ENCODE measurements at places on chromosomes 7 and 10.
A peak's percentile ranks its signal among the peaks of the same experiment; 100 is the strongest.

- peak; percentile 63 for DNase-seq
Observed at GRCh38 chr10:132111871-132112341, 46.2 kb downstream of the JAKMIP3 start.

GRCh38 chr10:122567056-122567660, 6.6 kb downstream of the DMBT1 start:
- DNase-seq: peak; percentile 47

DNA sequence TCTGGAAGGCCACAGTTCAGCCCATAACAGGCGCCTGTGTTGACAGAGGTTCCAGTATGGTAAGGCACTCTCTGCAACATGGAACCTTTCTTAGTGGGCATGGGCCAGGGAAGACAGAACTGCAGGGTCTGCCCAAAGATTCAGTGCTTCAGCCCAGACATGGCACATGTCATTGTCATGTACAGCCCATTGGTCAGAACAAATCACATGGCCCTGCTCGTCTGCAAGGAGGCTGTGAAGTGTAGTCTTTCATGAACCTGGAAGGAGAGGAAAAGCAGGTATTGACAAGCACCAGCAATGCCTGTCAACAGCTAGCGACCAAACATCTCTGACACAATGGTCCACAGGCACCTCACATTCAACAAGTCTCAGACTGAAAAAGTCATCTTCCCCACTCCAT, 30.4 kb upstream of the CHCHD3 start:
- no peak for DNase-seq

GRCh38 chr7:74175340-74175739, 1.2 kb downstream of the EIF4H start:
- DNase-seq: no peak

DNA sequence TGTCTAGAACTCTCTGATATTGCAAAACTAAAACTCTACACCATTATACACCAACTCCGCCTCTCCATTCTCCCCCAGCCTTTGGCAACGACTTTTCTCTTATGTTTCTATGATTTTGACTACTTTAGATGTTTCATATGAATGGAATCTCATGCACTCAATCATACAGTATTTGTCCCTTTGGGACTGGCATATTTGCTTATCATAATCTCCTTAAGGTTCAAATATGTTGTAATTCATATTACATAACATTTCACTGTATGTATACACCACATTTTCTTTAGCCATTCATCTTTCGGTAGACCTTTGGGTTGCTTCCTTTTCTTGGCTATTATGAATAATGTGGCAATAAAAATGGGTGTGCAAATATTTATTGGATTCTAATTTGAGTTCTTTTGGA, 164.4 kb downstream of the ARL4A start:
- DNase-seq: no peak

GRCh38 chr10:17880601-17881000, 71.1 kb upstream of the SLC39A12 start:
- DNase-seq: no peak

DNA sequence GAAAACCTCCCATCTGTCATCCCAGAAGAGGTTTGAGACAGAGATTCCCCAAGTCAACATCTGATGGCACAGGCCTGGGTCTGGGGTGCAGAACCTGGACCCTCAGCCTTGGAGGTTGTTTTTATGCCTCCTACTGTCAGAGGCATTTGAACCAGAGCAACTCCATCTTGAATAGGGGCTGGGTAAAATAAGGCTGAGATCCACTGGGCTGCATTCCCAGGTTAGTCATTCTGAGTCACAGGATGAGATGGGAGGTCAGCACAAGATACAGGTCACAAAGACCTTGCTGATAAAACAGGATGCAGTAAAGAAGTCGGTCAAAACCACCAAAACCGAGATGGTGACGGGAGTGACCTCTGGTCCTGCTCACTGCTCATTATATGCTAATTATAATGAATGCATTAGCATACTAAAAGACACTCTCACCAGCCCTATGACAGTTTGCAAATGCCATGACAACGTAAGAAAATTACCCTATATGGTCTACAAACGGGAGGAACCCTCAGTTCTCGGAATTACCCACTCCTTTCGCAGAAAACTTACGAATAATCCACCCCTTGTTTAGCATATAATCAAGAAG, 92.0 kb downstream of the ITGA8 start:
- DNase-seq: no peak

- DNase-seq: no peak
Observed at GRCh38 chr7:150736864-150737263, 354 bp upstream of the GIMAP5 start.

DNA sequence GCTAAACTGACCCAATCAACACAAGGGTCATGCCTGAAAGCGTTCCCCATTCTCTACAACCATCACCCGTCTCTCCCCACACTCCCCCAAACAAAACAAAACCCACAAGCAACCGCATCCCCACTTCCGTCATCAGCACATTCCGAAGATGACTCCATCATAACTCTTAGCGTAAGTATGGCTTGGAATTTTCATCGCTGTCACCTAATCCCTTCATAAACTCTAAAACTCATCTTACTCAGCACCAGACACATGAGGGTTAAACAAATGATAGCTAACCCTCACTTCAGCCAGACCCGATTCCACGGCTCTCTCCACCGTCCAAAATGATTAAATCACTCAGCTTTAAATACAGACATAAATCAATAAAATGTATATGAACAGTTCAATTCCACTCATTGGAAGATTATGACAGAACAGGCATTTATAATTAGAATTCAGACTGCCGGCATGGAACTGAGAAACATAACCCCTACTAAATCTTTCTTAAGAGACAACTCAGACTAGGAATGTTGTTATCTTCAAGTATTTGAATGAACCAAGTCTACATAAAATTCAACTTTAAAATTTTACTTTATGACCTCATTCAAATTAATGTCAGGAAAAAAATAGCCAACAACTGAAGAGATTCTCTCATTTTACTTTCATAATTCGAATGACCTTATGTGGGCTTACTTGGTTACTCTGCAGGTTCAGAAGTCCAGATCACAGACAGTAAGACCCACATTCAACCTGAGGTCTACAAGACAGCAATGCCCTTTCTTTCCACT, 215.9 kb downstream of the PARD3 start:
- DNase-seq: no peak

GRCh38 chr7:151361193-151361959, 19.8 kb downstream of the NUB1 start:
- peak; percentile 57 for DNase-seq

DNA sequence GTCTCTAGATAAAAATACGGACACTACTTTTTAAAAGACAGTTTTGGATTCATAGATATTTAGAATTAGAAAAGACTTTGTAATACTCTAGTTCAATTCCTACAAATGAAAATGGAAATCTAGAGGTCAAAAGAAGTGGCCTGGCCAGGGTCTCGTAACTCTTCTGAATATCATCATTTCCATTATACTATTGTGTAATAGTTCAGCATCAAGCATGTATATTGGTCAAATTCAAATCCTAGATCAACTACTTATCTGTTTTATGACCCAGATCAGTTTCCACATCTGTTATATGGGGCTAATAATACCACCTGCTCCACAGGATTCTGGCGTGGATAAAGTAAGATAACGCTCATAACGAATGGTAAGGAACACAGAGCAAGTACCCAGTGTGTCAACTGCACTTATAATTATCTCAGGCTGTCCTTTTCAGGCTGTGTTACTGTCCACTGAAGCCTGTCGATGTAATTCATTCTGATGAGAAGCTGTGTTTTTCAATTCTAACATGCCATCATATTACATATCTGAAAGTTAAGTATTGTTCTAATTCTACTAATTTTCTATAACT, 54.3 kb downstream of the ARHGAP21 start:
- no peak for DNase-seq

- DNase-seq: no peak
Observed at GRCh38 chr7:149330914-149331567, 69.0 kb downstream of the ZNF783 start.

DNA sequence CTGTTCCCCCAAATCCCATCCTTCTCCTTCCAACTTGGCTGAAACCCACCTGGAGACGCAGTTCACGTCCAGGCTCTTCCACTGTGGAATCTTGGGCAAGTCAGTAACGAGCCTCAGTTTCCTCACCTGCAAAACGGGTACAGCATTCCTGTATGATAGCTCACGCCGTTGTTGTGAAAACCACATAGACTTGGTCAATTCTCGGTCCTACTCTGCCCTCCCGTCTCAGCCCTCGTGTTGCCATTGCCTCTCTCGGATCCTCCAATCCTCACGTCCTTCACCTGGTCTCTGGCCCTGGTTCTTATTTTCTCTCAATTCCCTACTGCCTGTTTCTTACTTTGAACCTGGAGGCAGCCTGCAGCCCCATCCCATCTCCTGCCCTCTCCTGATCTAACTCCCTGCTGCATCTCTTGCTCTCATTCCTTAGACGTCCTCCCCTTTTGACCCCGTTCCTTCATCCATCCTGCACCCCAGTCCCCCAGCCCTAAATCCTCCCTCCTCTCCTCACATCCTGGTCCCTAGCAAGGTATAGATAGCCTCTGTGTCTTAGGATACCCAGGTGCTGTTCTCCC, 2.0 kb upstream of the MUC12 start:
- no peak for DNase-seq

DNA sequence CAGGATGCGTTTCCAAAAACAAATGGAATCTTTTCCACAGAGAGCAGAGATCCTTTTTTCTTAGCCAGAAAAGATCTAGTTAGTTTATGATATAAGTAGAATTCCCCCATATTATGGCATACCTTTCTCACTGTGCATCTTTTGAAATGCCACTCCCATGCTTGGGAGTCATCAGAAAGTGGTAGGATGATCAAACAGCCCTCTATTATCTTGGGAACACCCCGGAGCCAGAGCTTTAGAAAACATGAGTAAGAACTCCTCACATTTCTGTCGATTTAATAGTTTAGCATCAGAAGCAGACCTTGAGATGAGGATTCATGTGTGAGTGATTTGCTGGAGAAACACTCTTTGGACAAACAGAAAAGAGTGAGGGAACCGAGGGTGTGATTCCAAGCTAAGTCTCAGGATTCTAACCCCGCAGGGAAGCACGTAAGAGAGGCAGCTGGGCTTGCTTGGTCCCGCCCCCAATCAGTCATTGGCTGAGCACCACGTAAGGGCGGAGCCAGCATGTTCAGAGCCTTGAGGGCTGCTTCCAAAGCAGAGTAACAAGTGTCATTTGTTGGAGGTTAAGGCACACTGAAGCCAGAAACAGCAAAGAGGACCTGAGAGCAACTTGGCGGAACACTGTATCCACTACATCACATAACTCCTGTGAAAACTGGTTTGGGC, 43.7 kb upstream of the NXPH1 start:
- no peak for DNase-seq

GRCh38 chr10:48527756-48528155, 77.1 kb downstream of the ARHGAP22 start:
- no peak for DNase-seq

- no peak for DNase-seq
Observed at GRCh38 chr10:63363951-63364350, 101.8 kb downstream of the JMJD1C start.

- no peak for DNase-seq
Observed at GRCh38 chr10:122413327-122413726, 38.8 kb downstream of the PLEKHA1 start.

DNA sequence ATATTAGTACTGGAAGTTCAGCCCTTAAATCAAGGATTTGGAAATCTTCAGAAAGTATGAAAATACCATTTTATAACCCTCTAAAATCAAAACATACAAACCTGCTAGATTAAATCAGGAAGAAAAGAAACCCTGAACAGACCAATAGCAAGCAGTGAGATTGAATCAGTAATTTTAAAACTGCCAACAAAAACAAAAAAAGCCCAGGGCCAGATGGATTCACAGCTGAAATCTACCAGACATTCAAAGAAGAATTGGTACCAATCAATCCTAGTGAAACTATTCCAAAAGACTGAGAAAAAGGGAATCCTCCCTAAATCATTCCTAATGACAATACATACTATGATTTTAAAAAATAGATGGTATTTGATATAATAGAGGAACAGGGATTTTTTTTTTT, 70.1 kb downstream of the MCU start:
- DNase-seq: no peak

GRCh38 chr7:111787099-111787498, 224.8 kb upstream of the IMMP2L start:
- no peak for DNase-seq

GRCh38 chr10:44627591-44628354, 242.9 kb upstream of the CXCL12 start:
- no peak for DNase-seq

GRCh38 chr7:123024989-123025758, 29.7 kb upstream of the TAS2R16 start:
- no peak for DNase-seq

- peak; percentile 74 for DNase-seq
Observed at GRCh38 chr7:75638594-75639070, 100.1 kb downstream of the HIP1 start.

GRCh38 chr7:28076423-28077200, 104.0 kb downstream of the JAZF1 start:
- DNase-seq: no peak

GRCh38 chr10:114711869-114712250, 53.8 kb upstream of the ABLIM1 start:
- no peak for DNase-seq

DNA sequence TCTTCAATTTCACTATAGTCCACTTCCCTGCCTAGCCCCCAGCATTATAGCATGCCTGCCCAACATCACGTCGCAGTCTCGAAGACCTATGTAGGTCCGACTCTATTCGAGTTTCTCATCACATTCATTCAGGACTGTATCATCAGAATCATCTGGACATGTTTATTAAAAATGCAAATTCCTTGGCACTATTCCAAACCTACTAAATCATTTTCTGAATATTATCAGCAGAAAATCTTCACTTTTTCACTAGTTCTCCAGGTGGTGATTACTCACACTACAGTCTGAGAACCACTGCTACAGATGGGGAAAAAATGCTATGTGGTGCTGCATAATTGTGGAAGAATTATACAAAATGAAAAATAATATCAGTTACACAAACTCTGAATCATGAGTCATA, 29.3 kb upstream of the ETV1 start:
- DNase-seq: no peak

- DNase-seq: no peak
Observed at GRCh38 chr7:112945046-112945445, 141.6 kb downstream of the GPR85 start.

DNA sequence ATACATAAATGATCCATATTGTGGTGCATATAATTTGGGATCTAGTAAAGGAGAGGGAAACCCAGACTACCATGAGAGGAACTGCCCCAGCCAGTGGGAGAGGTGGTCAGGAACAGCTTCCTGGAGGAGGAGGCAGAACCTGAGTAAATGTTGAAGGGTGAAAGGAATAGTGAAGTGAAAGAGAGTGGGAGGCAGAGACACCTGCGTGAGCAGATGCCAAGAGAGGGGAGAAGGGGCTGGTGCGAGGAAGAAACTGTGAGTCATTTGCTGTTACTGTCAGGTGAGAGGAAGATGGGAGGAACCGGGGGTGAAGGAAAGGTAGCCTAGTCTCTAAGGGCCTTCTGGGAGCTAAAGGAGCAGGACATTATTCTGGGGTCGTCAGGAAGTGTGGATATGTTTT, 294.8 kb downstream of the GRID1 start:
- no peak for DNase-seq
